DND-41 (cell line): ENCODE measurements at places on chromosomes 1 and 21.

- no peak overlapping the region for H3K4me3 ChIP-seq
- peaks cover 31% of the 10 kb centered on the region for H3K4me1 ChIP-seq
- no peaks in the 10 kb centered on the region for H3K36me3 ChIP-seq
- peaks cover 2% of the 10 kb centered on the region for H3K27me3 ChIP-seq
- no peak overlapping the region for H3K27ac ChIP-seq
- no peak for DNase-seq
These were observed 8.7 kb upstream of the GADD45A start for GRCh38 chr1:67676287-67676686.

DNA sequence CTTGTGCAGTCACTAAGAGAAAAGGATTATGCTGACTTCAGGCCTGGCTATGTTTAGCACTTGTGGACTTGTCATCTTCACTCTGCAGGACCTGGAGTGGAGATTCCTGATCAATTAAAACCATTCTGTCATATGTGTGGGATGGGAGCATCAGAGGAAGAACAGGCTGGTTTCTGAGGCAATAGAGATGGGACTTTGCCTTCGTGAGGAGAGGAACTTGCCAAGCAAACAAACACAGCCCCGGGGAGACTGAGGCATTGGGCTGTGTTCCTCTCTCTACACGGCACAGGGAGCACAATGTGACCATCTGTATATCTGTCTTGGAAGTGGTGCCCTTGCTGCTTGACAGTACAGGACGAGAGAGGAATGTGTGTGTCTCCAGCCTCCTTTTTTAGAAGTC, 23.1 kb downstream of the VASH2 start:
- H3K36me3 ChIP-seq, result no peaks in the 10 kb centered on the region
- no peaks in the 10 kb centered on the region for H3K4me1 ChIP-seq
- H3K4me3 ChIP-seq, result no peak overlapping the region
- H3K27ac ChIP-seq, result no peak overlapping the region
- no peak for DNase-seq
- H3K27me3 ChIP-seq, result peaks cover 5% of the 10 kb centered on the region

DNA sequence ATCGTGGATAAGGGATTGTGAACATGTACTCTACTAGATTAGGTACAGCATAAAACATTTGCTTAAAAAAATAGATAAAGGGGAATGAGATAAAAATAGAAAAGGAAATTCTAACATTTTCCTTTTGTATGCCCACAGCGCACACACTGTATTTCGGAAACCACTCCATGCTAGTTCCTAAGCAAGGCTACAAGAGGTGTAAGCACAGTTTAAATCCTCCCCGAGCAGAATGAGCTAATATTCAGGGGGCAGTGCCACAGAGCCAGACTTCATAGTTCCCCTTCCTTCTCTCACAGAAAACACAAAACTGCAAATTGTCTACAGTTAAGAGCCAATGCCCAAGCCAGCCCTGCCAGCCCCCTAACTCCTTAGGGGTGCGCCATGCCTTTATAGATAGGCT, 159.4 kb downstream of the ZNF281 start:
- H3K27ac ChIP-seq, result no peak overlapping the region
- H3K27me3 ChIP-seq, result peaks cover 14% of the 10 kb centered on the region
- no peaks in the 10 kb centered on the region for H3K4me1 ChIP-seq
- DNase-seq, result no peak
- no peak overlapping the region for H3K4me3 ChIP-seq

DNA sequence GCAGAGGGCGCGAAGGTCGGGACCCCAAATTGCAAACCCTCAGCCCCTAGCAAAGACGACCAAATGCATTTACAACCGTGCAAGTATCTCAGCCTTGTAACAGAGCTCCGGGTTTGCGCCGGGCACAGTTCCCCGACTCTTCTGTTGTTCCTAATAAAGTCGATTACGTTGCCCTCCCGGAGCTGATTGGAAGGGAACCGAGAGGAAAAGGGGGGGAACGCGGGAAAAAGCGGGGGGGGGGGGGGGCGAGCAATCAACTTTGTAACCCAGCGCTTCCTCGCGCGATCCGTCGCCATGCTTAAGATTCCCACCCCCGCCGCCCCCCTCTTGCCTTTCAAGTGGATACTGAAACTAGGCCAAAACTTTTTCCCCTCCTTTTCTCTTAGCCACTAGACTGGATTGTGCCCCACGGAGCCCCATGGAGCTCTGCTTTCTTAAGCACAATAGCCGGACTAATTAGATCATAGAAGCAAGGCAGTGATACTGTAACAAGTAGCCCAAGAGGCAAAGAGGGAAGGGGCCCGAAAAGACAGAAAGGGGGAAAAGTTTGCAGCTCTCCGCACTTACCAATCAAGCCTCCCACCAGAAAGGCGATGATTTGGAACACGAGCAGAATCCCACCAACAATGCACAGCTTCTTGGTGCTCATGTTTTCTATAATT, 565 bp downstream of the WLS start:
- DNase-seq, result no peak
- H3K4me1 ChIP-seq, result no peaks in the 10 kb centered on the region
- H3K27ac ChIP-seq, result no peak overlapping the region
- no peaks in the 10 kb centered on the region for H3K27me3 ChIP-seq
- H3K36me3 ChIP-seq, result no peaks in the 10 kb centered on the region

- no peaks in the 10 kb centered on the region for H3K4me1 ChIP-seq
- no peaks in the 10 kb centered on the region for H3K36me3 ChIP-seq
- DNase-seq, result no peak
- H3K27me3 ChIP-seq, result no peaks in the 10 kb centered on the region
These were observed 153.4 kb downstream of the CHRM3 start for GRCh38 chr1:239539812-239540211.

DNA sequence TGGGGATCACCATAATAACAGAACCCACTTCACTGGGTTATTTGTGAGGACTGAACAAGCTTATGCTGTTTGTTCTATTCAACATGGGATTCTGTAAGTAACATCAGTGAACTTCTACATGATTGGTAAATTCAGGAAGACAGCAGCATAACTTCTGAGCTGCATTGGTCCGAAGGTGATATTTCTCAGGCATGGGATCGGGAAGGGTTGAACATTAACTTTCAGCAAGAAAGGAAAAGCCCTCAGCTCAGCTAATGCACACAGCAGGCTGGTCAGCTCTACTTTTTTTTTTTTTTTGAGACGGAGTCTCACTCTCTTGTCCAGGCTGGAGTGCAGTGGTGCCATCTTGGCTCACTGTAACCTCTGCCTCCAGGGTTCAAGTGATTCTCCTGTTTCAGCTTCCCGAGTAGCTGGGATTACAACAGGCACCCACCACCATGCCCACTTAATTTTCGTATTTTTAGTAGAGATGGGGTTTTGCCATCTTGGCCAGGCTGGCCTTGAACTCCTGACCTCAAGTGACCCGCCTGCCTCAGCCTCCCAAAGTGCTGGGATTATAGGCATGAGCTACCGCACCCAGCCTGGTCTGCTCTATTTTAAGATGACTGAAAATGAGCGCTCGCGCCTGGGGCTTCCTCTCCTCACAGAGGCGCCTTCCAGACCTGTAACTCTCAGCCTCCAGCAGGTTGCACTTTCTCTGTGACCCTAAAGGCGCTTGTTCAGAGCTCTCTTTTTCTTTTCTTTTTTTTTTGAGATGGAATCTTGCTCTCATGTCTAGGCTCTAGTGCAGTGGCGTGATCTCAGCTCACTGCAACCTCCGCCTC, 42.2 kb downstream of the ECE1 start:
- H3K27ac ChIP-seq, result no peak overlapping the region
- no peaks in the 10 kb centered on the region for H3K4me1 ChIP-seq
- H3K27me3 ChIP-seq, result no peaks in the 10 kb centered on the region
- H3K36me3 ChIP-seq, result peaks cover 19% of the 10 kb centered on the region; the same call in 1 of the 2 replicates
- H3K4me3 ChIP-seq, result no peak overlapping the region
